Non-pigmented ciliary epithelial cell (primary cell): ENCODE measurements at places on chromosomes 11 and 22.

DNA sequence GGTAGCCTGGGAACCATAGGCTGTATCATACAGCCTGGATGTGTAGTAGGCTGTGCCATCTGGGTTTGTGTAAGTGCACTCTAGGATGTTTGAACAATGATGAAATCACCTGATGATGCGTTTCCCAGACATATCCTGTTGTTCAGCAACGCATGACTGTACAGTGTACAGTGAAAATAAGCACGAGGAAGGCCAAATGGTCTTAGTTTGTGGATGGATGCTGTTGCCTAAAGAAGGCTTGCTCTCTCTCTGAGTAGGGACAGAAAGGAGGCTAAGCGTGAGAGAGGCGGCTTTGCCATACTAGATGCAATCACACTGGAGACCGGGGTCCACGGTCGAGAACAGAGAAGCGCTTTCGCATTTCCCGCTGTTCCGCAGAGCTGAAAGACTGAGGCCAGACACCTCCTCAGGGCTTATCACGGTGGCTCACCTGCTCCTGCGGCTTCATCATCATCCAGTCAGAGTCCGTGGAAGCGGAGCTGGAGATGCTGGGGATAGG lies 27.6 kb upstream of the APLP2 start:
- DNase-seq = peak; percentile 87

- DNase-seq = no peak
Observed at GRCh38 chr11:64077607-64078006, 41.9 kb downstream of the FLRT1 start.

DNA sequence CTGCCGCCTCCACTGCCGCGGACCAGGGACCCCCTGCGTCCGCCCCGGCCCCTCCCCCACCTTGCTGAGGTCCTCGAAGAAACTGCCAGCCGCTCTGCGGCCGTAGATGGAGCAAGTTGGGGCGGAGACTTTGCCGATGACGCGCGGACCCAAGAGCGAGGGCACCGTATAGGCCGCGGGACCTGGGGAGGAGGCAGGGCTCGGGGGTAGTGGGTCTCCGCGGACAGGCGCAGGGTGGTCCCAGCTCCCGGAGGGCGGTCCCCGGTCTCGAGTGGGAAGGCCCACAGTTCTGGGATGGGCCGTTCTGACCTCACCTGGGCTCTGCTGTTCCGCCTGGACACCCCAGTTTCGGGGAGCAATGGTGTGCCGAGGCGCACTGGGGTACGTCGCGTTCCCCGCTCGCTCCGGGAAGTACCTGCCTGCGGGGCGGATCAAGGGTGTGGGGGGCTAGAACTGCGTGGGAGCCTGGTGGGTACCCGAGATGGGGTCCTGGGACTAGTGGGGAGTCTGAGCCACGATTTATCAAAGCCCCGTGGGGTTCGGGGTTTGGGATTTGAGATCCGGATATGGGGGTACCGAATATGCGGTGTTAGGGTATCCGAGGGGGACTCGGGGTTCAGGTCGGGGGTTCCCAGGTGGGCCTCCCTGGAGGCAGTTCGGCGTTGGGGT lies 1.2 kb upstream of the TYMP start:
- no peak for DNase-seq

DNA sequence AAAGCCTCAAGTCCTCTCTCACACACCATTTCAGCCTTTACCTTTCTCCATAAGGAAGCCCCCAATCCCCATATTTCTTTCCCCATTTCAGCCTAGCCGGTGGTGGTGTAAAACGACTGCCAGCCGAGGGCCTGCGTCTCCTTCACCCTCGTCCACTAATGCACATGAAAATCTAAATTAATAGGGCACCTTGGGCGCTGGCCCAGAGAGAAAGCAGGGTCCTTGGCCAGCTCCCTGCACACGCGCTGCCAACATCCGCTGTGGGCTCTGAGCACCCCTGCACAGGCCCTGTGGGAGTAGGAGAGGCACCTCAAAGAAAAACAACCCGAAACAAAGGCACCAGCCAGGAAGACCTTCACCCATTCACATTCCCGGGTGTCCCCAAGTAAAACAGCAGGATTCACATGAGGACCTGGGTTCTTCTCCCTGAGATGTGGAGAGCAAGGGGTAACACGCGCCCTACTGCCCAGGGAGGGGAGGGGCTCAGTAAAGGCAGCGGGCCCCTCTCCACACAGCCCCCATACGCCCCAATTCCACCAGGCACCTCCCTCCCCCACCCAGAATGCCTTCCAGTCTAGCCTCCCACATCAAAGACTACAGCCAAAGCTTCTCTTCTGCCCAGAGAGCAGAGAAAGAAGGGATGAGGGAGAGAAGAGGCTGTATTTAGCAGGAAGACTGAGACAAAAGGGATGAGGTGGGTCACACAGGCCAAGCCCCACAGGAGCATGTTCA lies 79.0 kb downstream of the MICAL3 start:
- DNase-seq = no peak

- no peak for DNase-seq
Observed at GRCh38 chr22:25048659-25049647, 96.4 kb downstream of the KIAA1671 start.

- no peak for DNase-seq
Observed at GRCh38 chr11:57320719-57321387, 3.9 kb downstream of the TNKS1BP1 start.

GRCh38 chr11:99370549-99371216 lies 349.9 kb downstream of the CNTN5 start:
- DNase-seq = peak; percentile 28

- DNase-seq = no peak
Observed at GRCh38 chr11:13695886-13696285, 27.4 kb downstream of the FAR1 start.

- DNase-seq = peak; percentile 59
Observed at GRCh38 chr11:102724904-102725500, at the start of gene MMP8. MMP8 (minus strand) TSS chr11:102724954; CDS start chr11:102724855, 99 bp downstream.

DNA sequence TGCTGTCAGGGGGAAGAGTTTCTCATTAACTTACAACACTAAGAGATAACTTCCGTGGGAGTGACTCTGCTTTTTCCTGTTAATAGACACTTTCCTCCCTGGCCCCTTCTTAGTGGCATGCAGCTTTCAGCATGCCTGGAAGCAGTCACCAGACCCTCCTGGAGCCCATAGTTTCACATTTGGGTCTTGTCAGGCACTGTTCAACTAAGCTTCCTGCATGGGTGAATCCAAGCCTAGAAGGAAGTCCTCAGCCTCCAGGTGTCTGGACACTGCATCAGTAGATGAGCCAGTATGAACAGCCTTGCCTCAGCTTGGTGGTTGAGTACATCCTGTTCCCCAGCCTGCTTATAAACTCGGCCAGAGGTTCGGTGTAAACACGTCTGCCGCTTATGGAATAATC lies 68.1 kb downstream of the PPP6R3 start:
- DNase-seq = no peak

GRCh38 chr22:40635043-40635939 lies 1.2 kb downstream of the MRTFA start:
- no peak for DNase-seq

- DNase-seq = no peak
Observed at GRCh38 chr22:27603111-27603799, 198.3 kb downstream of the MN1 start.

GRCh38 chr22:30948930-30949342 lies 19.6 kb downstream of the MORC2 start:
- no peak for DNase-seq

- no peak for DNase-seq
Observed at GRCh38 chr11:4213746-4214145, 119.1 kb downstream of the RRM1 start.

DNA sequence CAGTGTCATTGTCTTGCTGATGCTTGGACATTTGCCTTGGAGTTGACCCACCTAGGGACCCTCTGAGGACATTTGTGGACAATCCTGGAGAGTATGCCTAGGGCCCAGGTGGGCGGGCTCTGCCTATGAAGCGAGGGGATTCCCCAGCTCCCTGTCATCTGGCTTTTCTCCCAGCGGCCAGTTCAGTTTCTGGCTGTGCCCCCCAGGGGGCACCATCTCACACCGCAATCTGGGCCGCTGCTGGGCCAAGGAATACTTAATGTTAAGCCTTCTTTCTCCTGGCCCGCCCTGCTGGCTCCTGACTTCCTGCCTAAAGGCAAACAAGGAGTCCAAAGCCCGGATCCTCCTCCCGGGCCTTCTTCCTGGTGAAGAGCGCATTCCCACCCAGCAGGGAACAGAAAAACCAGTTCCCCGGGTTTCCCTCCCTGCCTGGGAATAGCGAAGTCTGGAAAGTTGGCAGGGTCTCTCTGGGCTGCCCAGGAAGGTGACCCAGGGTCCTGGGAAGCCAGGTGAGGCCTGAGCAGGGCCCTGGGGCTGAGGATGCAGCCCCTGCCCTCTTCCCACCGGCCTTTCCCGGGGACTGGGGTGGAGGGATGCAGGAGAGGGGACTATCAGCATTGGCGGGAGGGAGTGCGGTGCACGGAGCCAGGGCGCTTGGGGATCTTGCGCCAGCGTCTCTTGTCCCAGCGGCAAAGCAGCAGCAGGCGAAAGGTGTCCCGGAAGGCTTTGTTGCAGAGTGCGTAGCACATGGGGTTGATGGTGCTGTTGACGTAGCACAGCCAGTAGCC lies 11.9 kb downstream of the CHRM1 start:
- DNase-seq = peak; percentile 18

GRCh38 chr11:110065189-110065588 lies 28.0 kb upstream of the ZC3H12C start:
- DNase-seq = no peak

DNA sequence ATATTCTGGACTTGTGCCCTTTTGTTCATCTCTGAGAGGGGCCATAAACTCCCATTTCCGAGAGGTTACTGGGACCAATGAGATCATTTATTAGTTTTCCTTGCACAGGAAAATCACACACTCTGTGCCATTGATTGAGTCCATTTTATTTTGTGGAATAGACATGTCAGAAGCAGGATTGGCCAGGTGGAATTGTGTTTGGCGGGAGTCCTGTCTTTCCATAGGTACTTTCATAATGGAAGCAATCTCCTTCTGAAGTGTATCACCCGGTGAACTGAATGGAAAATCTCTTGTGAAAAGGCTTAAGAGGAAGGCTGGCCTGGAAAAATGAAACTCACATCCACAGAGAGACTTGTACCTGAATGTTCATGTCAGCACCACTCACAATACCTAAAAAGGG lies 63.0 kb upstream of the PARVG start:
- DNase-seq = no peak

- no peak for DNase-seq
Observed at GRCh38 chr11:17371614-17372013, 16.8 kb downstream of the KCNJ11 start.

- DNase-seq = no peak
Observed at GRCh38 chr11:123548774-123549173, 105.7 kb downstream of the SCN3B start.

DNA sequence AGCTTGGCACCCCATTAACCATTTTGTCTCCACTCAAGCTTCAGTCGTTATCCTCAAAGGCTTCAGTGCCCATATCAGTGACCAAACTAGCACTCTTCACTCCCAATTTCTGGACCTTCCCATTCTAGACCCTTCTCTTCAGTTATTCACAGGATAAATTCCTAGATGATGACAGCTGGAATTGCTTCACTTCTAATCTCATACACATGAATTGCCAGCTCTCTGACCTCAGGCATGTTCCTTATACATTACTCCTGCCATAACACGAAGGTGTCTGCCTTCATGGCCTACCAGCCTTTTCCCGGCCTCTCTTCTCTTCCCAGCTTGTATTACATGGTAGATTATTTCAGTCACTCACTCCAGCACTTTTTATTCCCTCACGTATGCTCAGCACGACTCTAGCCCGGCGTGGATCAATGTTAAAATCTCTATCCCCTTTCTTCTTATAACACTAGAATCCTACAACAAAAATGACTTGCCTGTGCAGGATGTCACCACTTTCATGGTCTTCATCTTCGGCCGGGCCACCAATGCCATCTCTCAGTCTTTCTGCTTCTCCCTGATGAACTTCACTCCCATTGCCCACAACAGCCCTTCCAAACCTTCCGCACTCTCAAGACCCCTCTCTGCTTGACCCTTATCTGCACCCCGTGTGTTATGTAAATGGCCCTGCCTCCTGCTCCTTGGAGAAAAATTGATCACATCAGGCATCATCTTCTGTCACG lies 36.9 kb downstream of the EIF3F start:
- DNase-seq = no peak

DNA sequence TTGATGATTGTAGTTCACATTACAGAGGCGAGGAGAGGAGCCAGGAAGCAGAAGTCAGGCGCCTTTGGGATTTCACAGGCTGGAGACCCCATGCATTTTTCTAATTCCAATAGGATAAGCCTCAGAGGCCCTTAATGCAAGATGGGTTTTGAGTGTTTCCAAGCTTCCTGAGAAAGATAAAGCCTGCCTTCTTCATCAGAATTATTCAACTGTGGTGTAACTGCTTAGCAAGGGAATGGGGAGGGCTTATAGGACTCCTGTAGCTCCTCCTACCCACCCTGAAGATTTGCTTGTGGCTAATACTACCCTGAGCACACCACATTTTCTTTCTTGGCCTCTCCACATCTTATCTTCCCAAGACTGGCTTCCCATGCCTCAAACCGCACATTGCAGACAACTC lies 151.1 kb upstream of the ISX start:
- no peak for DNase-seq

DNA sequence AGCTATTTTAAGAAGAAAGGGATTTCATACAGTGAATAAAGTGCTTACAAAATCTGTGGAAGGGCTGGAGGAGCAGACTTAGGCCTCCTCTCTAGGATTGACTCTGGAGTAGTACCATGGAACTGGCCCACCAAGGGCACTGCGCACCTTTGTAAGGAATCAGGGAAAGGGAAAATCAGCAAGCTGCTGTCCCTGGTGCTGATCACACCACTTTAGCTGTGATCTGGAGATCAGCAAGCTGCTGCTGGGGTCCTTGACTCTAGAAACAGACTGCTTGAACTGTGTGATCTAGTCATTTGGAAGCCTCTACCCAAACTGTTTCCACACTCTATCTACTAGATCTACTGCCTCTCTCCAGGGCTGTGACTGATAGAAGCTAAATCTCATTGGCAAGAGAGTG lies 18.4 kb upstream of the TECTA start:
- DNase-seq = no peak

- DNase-seq = no peak
Observed at GRCh38 chr11:118705111-118705741, 25.8 kb upstream of the TREH start.

GRCh38 chr22:44942056-44942455 lies 67.7 kb downstream of the PHF21B start:
- DNase-seq = no peak

- no peak for DNase-seq
Observed at GRCh38 chr11:72512956-72513355, 78.6 kb upstream of the CLPB start.

GRCh38 chr11:102451681-102452460 lies 694 bp downstream of the TMEM123 start:
- DNase-seq = no peak
